ENCODE measurements at places on chromosomes 12 and 14.

DNA sequence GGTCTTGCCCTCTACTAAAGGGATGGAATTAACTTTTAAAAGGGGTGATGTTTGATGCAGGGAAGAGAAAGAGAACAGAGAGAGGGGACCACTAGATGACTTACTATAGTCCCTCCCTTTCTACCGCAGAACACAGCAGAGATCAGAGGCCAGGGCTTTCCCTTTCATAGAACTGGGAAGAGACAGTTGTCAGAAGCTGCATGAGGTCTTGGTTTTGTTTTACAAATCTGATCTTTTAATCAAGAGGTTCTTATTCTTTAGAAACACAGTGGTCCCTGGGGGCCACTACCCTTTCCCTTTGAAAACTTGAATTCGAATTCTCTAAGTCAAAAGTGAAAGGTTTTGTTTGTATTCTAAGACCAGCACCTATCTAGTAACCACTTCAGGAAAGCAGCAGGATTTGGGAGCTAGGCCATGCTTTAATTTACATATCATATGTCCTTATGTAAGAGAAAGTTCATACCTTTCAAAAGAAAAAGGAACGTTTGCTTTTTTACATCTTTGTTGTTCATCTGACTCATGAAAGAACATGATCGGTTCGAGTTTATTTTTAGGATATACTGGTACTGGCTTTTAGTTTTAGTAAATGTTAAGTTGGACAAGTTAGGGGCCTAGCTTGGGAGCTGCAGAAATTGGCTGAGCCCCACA, 6.3 kb downstream of the FBXL14 start:
- H3K27ac ChIP-seq: peak overlapping the region; percentile 86
- no peak for DNase-seq
- H3K4me1 ChIP-seq: peaks cover 64% of the 10 kb centered on the region
- H3K4me3 ChIP-seq: peak overlapping the region; percentile 80
- H3K27me3 ChIP-seq: no peaks in the 10 kb centered on the region
- H3K36me3 ChIP-seq: peaks cover 6% of the 10 kb centered on the region

GRCh38 chr14:104927901-104928300, 3.2 kb downstream of the PLD4 start:
- H3K36me3 ChIP-seq: no peaks in the 10 kb centered on the region
- no peak overlapping the region for H3K27ac ChIP-seq
- DNase-seq: no peak
- no peaks in the 10 kb centered on the region for H3K27me3 ChIP-seq

GRCh38 chr14:54718046-54718445, 151.1 kb downstream of the SAMD4A start:
- H3K27me3 ChIP-seq: peaks cover 17% of the 10 kb centered on the region
- DNase-seq: no peak
- no peaks in the 10 kb centered on the region for H3K36me3 ChIP-seq
- no peak overlapping the region for H3K27ac ChIP-seq
- no peak overlapping the region for H3K4me3 ChIP-seq
- peaks cover 18% of the 10 kb centered on the region for H3K4me1 ChIP-seq

- peaks cover 20% of the 10 kb centered on the region for H3K27me3 ChIP-seq
- H3K36me3 ChIP-seq: no peaks in the 10 kb centered on the region
- peaks cover 6% of the 10 kb centered on the region for H3K4me1 ChIP-seq
- H3K27ac ChIP-seq: no peak overlapping the region
Measured at GRCh38 chr12:65622056-65622455, 202.2 kb upstream of the HMGA2 start.

Measured in activated T-cell treated with anti-CD3 and anti-CD28 coated beads, Interleukin-2, amount 50 U/mL, for 72 hours (primary cell).